ENCODE measurements at places on chromosomes 12 and 14.

- no peak for DNase-seq
Observed at GRCh38 chr12:75360920-75361319, 26.4 kb downstream of the GLIPR1L1 start.

GRCh38 chr12:52248541-52249461, 15.8 kb downstream of the KRT7 start:
- DNase-seq, result peak; percentile 56

DNA sequence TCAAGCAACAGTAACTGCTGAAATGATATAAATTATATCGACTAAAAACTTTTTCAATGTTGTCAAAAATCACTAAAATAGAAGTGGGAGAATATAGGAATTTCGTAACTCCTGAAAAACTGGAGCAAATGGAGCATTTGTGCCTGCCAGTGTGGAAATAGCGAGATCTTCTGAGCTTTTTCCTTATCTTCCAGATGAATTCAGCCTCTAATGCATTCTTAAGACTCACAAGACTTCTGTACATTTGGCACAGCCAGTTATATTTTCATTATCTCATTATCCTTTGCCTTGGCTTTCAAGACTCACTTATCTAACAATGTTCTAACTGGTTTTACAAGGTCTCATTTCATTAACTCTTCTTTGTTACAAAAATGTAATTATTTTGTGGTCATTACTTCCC, 252.4 kb downstream of the GXYLT1 start:
- DNase-seq, result no peak

DNA sequence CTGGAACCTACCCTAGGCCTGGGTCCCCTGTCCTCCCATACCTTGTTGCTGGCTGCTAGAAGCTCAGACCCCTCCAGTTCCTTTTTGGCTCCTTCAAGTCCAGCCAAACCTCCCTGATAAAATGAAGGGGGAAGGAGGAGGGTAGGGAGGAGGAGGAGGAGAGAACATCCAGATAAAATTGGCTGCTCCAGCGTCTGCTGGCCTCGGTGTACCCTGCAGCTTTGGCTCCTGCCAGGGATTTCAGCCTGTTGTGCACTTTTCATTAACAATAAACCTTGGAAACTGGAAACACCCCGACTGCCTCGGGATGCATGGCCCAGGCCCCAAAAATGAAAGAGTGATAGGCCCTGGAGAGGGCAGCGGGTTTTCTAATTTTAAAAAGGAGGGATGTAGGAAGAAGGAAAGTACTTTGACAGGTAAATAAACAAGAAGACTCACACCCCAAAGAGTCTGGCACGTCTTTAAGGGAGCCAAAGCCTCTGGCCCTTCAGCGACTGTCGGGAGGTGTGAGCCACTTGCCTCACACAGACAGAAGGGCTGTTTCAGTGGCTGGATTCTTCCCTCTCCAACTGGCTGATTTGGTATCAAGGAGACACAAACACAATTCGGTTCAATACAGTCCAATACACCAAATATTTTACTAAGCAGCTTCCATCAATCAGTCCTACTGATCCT, 49.8 kb downstream of the NUAK1 start:
- DNase-seq, result no peak

- DNase-seq, result no peak
Observed at GRCh38 chr14:51398898-51399297, 158.9 kb downstream of the TMX1 start.
